ENCODE measurements at places on chromosomes 1 and 21.

- no peak for DNase-seq
Observed at GRCh38 chr1:60073605-60074278, at the start of gene C1orf87. Gene C1orf87, minus strand, starts transcription at chr1:60073770. Its CDS starts 1,127 bp downstream, at chr1:60072643.

- DNase-seq = peak; percentile 81
Observed at GRCh38 chr1:217134857-217135568, 411.8 kb upstream of the ESRRG start.

DNA sequence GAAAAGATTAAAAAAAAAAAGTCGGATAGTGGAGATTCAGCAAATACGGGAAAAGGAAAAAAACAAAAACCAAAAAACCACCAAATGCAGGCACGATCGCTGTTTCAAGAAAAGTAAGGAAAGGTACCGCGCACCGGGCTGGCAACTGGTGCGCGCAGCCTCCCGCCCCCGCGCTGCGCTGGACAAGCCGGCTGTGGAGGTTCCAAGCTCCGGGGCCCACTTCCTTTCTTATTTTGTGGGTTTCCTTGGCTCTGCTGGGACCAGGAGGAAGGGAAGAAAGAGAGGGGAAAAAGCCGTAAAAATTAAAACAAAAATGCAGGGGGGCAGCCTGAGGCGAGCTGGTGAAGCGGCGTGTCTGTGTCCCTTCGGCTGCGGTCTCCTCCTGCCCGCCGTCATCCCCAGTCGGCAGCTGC lies 233 bp downstream of the ADAMTS5 start:
- DNase-seq = peak; percentile 87

- DNase-seq = no peak
Observed at GRCh38 chr21:46130831-46131587, 24.4 kb downstream of the FTCD start.

DNA sequence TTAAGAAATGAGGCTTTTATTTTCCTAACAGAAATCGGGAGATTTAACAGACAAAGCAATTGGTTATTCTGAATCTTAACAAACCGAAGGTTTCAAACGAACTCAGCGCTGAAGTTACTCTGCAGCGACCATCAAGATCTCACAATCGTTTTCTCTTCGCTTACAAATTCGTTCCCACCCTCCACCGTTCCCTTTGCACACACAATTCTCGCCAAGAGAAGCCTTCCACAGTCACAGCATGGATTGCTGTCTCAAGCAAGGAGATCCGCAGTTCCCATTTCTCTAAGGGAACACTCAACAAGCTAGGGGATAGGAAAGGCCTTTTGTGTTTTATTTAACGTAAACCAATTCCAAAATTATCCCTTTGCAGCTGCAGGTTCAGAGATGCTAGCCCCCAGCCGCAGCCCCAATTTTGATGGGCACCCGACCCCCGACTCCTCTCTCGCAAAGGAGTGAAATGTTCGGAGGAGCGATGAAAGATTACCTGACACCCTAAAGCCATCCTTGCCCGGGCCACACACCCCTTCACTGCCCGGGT lies 755 bp downstream of the FBXO42 start:
- peak; percentile 60 for DNase-seq

- no peak for DNase-seq
Observed at GRCh38 chr1:27564710-27565649, 39.0 kb downstream of the AHDC1 start.

DNA sequence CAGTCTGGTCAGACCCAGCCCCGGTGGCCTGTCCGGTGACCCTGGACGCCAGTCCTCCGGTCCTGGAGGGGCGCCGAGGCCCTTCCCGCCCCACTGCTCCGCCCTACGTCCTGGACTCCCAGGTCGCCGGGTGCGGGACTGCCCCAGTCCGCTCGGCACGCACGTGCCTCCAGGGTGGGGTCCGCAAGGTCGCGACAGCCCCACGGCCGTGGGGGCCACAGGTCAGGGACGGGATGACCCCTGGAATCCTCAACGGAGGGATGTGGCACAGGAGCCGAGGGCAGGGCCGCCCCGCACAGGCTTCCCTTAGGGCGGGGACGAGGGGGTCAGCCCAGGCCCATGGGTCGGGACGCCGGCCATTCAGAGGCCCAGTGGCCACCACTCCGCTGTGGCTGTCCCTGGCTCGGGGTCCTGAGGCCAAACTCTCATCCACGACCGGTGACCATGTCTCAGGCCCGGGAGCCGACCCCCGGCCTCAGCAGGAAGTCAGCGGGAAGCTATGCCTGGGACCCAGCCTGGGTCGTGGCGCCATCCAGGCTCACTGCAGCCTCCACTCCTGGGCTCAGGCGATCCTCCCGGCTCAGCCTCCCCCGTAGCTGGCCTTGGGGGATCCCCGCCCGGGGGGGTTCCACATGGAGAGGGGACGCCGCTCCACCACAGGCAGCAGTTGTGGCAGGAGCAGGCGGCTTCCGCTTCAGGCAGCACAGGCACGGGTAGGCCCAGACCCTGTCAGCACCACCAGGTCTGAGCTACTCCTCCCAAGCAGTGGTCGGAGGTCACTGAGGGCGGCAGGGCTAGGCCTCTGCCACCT lies 599 bp upstream of the TMEM240 start:
- DNase-seq = peak; percentile 85

DNA sequence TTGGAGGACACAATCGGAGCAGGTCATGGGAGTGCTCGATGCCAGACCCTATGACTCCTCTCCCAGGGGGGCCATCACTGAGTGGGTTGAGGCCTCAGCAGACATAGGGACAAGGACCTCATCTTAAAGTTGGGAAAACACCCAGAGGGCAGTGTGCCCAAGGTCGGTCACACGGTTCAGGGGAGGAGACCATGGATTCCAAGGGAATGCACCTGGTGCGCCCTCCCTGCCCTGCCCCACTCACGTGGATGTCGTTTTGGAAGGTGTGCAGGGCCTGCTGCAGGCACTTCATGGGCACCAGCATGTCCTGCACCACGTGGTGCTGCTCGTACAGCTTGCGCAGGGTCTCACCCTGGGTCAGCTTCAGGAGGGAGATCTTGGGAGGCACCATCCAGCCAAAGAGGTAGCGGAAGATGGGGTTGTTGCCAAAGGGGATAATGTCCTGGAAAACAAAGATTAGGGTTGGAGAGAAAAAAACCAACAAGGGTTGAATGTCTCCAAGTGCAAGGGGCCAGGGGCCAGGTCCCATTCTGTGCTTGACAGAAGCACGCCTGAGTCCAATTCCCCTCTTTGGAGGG lies 33.1 kb downstream of the DHCR24 start:
- peak; percentile 42 for DNase-seq

DNA sequence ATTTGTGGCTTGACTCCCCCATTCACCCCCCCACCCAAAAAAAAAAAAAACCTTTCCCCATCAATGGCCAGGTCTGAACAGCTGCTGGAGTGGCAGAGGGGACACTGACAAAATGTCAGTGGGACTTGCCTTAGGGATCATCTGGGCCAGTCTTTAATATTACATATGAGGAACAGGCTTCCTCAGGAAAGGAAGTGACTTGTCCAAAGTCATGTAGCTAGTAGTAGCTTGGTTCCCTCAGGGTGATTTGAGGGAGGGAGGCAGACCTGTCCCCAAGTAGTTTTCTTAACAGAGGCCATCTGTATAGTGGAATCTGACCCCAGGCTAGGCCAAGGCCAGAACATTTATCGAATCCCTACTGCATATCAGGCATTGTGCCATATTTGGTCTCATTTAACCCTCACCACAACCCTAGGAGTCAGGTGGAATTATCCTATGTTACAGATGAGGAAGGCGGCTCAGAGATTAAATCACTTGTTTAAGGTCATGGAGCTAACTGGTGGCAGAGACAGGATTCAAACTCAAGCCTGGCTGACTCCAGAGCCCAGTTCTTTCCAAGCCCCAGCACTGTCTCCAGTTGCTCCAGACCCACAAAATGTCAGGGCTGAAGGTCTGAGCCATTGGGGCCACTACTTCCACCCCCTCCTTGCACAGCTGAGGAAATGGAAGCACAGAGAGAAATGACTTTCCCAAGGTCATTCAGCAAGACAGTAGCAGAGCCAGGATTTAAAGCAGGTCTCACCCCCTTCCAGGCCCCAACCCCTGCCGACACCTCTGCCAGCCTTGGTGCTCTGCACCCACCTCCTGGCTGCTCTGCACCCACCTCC lies 10.4 kb downstream of the ZBTB7B start:
- DNase-seq = peak; percentile 49

GRCh38 chr1:221439008-221439746 lies 302.7 kb downstream of the DUSP10 start:
- DNase-seq = peak; percentile 68

GRCh38 chr1:53618500-53619366 lies 120.2 kb downstream of the GLIS1 start:
- no peak for DNase-seq

GRCh38 chr1:85612704-85613361 lies 32.3 kb downstream of the CCN1 start:
- DNase-seq = peak; percentile 95

DNA sequence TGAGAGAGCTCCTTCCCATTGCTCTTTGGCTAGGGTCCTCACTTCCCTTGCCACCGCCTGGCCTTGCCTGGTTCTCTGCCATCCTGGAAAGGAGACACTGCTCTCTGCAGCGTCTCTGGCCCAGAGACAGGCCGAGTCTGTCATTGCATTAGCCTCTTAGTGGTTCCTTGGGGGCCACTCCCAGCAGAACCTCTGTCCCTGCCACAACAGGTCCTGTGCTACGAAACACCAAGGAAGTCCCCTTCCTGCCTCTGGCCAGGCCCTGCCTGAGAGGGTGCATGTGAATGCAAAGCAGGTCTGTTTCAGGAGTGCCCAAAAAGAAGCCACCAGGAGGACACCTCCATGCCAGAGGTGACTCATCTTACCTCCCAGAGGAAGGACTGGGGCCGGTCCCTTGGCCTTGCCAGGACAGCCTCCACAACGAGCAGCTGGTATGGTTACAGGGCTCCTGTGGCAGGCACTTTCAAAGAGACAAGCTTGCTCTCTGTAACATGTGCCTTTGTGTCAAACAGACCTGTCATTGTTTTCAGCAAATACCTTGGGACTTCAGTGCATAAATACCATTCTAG lies 59.6 kb downstream of the VPS26C start:
- no peak for DNase-seq

DNA sequence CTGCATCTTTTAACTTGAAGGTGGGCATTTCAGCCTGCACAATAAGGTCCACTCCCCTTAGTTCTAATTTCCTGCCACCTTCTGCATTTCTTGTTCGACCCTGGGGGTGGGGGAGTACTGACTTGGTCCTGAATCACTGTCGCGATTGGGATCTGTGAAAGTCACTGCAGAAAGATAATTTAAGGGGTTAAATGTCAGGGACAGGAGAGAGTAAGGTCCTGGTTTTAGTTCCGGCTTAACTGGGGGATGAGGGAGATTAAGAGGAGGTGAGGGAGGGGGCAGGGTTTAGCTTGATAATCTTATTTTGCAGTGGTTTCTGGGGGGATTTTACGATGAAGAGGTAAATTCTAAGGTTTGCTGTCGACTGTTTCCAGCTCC lies 128.1 kb downstream of the MRPS6 start:
- DNase-seq = no peak

- DNase-seq = no peak
Observed at GRCh38 chr1:199931666-199932377, 95.7 kb upstream of the NR5A2 start.

DNA sequence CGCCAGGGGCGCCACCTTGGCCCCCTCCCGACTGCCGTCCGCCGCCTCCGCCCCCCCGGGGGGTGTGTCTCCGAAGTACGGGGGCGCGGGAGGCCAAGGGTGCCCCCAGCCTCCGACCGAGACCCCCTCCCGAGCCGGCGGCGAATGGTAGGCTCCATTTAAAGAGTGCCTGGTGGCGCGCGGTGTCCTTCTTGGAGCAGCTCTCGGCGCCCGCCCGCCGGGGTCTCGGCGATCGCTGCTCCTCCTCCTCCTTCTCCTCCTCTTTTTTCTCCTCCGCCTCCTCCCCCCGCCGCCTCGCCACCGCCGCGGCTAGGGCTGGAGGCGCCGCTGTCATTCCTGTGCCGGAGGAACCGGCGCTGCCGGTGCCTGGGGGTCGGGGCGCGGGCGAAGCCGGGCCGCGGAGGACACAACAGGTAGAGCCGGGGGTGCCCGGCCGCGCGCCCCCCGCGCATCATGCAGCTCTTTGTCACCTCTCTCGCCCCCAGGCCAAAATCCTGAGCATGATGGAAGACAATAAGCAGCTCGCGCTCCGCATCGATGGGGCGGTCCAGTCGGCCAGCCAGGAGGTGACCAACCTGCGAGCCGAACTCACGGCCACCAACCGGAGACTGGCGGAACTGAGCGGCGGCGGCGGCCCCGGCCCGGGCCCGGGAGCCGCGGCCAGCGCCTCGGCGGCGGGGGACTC lies at the start of gene KAZN:
Gene KAZN (plus strand): TSS at position 188 of the 685 bp plus-strand sequence.
- peak; percentile 86 for DNase-seq

DNA sequence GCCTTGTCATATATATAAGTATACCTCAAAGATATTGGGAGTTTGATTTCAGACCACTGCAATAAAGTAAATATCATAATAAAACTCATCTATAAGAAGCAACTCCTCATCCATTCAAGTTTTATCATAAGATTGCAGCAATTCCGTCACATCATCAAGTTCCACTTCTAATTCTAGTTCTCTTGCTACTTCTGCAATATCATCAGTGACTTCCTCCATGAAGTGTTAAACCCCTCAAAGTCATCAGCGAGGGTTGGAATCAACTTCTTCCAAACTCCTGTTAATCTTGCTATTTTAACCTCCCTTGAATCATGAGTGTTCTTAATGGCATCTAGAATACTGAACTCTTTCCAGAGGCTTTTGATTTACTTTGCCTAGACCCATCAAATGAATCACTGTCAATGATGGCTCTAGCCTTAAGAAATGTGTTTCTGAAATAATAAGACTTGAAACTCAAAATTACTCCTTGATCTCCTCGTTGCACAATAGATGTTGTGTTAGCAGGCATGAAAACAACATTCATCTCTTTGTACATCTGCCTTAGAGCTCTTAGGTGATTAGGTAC lies 88.3 kb downstream of the RPE65 start:
- no peak for DNase-seq

DNA sequence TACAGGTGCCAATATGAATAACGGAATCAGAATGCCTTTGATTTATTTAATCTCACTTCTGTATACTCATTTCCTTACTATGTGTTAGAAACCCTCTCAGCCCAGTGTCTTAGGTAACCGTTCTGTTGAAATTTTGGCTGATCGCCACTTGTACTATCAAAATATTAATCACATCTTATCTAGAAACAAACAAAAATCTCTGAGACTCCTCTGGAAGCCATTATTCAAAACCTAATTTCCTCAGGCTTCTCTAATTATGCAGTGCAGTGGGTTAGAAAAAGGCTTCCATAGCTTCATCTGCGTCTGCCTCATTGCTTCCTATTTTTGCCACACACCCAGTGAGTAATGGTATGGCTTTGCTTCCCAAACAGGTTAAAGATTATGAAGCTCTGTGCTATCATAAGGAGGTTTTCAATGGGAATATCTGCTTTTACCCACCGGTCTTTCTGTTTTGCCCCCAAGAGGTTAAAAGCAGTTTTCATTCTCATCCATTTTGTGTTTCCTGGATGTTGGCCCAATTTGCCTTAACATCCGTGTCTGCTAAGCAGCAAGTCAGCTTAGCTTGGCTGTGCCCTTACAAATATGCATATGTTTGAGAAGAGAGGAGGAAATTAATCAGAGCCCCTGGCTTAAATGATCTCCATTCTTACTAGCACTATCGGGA lies 129.6 kb downstream of the RYR2 start:
- no peak for DNase-seq

GRCh38 chr1:52901384-52901783 lies 20.2 kb downstream of the ECHDC2 start:
- no peak for DNase-seq
